ENCODE measurements at places on chromosomes 7 and 10.
A peak's percentile ranks its signal among the peaks of the same experiment; 100 is the strongest.

DNA sequence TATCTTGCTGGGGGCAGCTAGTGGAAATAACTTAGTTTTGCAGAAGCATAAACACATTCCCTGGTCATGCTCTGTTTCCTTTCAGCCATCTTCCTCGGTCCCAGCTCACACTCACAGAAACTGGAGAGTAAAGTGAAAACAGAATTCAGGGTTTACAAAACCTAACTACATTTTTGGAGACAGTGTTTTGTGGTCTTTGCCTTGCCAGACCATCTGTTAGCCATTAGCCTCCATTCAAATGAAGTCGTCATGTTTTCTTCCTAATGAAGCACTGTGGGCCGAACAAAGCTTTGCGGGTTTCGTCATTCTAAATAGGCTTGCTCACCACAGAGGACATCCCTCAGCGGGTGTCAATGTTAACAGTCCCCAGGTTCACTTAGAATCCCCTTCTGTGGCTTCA lies 214.6 kb upstream of the TMEM72 start:
- DNase-seq = no peak

- no peak for DNase-seq
These were observed 9.5 kb upstream of the INTS1 start for GRCh38 chr7:1513657-1514095.

DNA sequence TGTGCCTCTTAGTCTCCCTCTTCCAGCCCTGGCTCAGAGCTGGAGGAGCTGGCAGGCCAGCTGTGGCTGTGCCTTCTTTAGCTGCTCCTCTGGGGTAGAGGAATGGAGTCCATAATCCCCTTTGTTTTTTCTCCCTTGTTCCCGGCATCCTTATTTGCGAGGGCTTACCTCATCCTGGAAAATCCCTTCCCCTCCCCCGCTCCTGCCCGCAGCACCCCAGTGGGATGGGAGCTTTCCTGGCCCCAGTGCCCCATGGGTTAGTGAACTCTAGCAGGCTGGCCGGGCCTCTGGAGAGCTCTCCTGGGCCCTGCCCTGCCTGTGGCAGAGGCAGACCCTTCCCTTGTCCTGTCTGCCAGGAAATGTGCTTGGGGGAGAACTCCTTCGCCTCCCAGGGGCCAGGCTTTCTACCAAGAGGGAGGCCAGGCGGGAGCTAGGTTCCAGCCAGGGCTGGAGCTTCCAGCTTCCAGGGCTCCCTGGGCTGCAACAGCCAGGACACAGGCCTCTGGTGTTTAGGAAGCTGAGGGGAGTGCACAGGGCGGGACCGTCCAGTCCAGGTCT lies 16.5 kb upstream of the TRIM8 start:
- DNase-seq = no peak

- no peak for DNase-seq
These were observed 689 bp upstream of the SMARCD3 start for GRCh38 chr7:151249034-151249731.

DNA sequence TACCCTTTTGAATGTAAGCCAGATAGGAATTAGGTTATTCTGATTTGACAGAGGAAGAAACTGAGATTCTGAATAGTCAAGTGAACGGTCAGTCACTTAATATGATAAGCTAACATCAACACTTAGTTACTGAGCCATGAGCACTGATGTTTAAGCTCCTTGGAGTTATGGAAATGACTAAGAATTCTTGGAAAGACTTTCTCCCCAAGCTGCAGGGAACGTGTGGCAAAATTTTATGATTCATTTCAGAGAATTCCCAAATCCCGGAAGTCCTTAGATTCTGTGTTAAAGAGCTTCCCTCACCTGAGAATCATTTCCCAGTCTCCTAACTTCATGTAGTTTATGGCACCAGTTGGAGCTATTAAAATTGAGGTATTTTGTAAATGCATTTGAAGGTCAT lies 330.9 kb downstream of the XPNPEP1 start:
- DNase-seq = no peak

DNA sequence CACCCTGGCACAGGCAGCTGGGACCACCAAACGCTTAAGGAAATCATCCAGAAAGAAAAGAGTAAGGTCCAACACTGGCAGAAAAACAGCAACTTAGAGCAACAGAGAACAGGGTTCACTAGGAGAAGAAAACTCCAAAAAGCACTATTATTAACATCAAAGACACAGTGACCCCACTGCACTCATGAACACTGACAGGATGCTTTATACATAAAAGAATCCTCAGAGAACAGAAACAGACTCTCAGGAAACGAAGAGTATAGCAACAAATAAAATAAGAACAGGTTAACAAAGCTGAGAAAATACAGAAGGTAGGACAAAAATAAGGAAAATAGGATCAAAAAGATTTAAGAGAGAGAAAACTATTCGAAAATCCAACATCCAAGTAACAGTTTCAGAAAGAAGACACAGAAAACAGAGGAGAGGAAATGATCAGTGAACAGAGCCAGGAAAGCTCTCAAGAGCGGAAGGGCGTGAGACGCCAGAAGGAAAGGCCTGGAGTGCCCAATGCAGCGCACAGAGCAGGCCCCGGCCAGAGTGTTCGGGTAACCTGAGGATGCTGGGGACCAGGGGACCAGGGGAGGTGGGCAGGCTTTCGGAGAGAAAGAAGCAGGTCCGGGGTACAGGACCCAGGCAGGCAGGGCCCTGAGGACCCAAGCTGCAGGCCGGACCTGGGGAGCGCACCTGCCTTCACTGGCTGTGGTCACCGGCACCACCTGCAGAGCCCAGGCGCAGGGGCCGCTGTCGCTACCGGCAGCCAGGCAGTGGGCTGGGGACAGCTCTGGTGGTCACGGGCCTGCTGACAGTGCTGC lies 258.2 kb downstream of the MAD1L1 start:
- DNase-seq = no peak

DNA sequence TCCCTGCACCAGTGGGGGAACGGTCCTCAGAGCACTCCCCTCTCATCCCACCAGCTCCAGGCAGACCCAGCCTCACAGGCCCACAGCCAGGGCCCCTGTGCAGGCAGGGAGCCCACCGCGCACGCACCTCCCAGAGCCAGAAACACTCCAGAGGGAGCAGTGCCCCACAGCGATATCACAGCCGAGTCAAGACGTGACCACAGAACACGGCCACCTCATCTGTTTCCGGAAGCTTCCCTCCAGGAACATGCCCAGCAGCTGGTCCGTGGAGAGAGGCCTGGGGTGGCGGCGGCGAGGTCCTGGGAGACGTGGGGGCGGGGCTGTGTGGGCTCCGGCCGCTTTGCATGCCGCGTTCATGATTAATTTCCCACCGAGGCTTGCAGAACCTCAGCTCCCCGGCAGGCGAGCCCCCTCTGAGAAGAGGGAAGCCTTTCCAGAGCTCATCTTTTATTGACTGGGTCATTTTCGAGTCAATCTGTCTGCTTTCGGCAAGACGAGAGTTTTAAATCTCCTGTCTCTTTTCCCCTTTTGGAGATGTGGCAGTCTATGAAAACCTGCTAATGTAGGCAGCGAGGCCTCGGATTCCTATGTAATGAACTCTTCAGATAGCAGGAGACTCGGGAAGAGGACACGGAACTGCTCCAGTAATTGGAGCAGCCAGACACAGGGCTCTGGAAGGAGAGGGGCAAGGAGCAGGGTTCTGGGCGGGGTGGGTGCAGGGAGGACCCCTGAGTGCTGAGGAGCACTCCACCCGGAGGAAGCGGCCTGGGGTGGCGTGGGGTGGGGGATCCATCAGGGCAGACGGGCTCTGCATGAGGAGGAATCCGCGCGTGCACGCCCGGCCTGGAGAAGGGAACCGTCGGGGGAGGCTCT lies 242.8 kb downstream of the ELFN1 start:
- no peak for DNase-seq

GRCh38 chr7:101201695-101202602 lies 1.1 kb upstream of the MOGAT3 start:
- no peak for DNase-seq

DNA sequence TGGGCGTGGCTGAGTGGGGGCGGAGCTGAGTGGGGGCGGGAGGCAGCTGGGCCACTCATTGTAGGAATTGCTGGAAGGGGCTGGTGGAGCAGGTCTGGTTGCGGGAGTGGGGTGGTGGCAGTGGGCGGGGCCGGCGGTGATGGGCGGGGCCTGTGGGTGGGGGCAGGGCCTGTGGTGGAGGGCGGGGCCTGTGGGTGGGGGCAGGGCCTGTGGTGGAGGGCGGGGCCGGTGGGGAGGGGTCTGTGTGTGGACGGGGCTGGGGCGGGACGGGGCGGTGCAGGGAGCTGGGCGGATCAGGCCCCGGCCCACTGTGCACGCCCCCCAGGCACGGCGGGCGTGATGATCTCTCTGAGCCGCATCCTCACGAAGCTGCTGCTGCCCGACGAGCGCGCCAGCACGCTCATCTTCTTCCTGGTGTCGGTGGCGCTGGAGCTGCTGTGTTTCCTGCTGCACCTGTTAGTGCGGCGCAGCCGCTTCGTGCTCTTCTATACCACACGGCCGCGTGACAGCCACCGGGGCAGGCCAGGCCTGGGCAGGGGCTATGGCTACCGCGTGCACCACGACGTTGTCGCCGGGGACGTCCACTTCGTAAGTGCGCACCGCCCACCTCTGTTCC lies 14.0 kb downstream of the SLC29A4 start:
- DNase-seq = peak; percentile 63

GRCh38 chr10:131119626-131120355 lies 191.7 kb downstream of the TCERG1L start:
- no peak for DNase-seq

DNA sequence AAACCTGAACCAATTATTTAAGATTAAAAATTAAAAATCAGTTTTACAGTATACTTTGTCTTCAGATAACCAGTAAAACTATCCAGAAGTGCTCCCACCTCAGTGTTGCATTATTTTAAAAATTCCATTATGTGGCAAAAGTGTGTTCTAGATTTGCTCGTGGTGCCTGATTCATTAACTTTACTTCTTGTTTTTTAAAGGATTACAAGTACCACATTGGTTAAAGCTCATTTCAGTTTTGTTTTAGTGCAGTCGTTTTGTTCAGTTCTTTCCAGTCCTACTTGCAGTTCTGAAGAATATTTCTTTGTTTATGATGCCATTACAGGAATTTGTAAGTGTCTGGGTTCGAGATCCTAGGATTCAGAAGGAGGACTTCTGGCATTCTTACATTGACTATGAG lies 69.0 kb downstream of the SNX10 start:
- DNase-seq = no peak

- peak; percentile 28 for DNase-seq
These were observed 718 bp upstream of the UMAD1 start for GRCh38 chr7:7639847-7640220.

GRCh38 chr7:94414481-94414880 lies 19.8 kb downstream of the COL1A2 start:
- DNase-seq = no peak

GRCh38 chr10:11616021-11616420 lies 4.6 kb upstream of the USP6NL start:
- no peak for DNase-seq

All from activated CD8-positive, alpha-beta memory T cell treated with anti-CD3 and anti-CD28 coated beads for 1 hour (primary cell).